ENCODE measurements at places on chromosomes 7 and 10. TPM values are rescaled to one million over a fixed set of nuclear protein-coding genes. Genes with fewer than 3 reads are reported as not detected.

The TLX1 gene
- total RNA-seq = not detected

DNA sequence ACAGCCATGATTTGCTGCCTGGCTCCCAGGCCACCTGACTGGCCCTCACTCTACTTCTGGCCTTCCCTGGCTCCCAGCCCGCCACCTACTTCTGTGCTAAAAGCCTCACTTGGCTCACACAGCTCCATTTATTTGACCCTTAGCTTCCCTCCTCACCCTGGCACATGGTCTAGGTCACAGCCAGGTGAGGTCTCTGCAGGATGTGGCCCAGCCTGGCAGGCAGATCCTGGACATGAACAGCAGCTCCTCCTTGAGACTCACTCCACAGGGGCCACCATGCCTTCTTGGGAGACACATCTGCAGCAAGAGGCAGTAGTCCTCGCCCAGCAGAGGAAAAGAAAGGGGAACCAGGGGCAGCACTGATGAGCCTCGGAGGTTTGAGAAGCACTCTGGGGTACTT lies 64.6 kb downstream of the GRID1 start:
- no peak for DNase-seq

- DNase-seq = no peak
These were observed 55.0 kb upstream of the SHH start for GRCh38 chr7:155867280-155867679.

- peak; percentile 87 for DNase-seq
These were observed 99.9 kb downstream of the CUBN start for GRCh38 chr10:17029581-17030271.

GRCh38 chr10:119931871-119932270 lies 39.3 kb downstream of the SEC23IP start:
- DNase-seq = no peak

GRCh38 chr7:15204421-15204820 lies 301.9 kb upstream of the DGKB start:
- no peak for DNase-seq

The CYP2C9 gene
- total RNA-seq = not detected

Data from Right ventricle myocardium inferior (tissue), 1 donor.